ENCODE measurements at places on chromosomes 2 and 18.

GRCh38 chr2:85250045-85250444, 77.7 kb downstream of the TGOLN2 start:
- DNase-seq: no peak

- no peak for DNase-seq
Measured at GRCh38 chr2:204074456-204074855, 137.9 kb downstream of the ICOS start.

- DNase-seq: no peak
Measured at GRCh38 chr2:109507217-109507616, 106.5 kb downstream of the SEPTIN10 start.

DNA sequence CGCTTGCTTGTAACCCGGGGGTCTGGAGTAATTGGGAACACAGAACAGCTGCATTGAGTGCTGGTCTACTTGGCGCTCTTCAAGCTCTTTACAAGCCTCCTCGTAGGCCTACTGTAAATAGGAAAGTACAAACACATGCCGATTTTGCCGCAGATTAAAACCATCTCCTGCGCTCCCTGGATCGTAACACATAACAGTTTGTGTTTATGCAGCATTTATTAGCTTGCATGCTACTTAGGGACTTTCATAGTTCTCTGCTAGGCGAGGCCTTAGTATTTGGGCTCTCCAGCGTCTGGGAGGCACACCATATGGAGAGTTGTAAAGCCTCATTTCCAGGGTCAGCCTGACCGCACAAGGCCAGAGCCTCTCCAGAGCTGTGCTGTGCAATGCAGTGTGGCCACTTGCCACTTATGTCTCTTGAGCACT, 84.0 kb upstream of the HAAO start:
- no peak for DNase-seq

- no peak for DNase-seq
Measured at GRCh38 chr2:11580697-11581096, 46.9 kb downstream of the GREB1 start.

DNA sequence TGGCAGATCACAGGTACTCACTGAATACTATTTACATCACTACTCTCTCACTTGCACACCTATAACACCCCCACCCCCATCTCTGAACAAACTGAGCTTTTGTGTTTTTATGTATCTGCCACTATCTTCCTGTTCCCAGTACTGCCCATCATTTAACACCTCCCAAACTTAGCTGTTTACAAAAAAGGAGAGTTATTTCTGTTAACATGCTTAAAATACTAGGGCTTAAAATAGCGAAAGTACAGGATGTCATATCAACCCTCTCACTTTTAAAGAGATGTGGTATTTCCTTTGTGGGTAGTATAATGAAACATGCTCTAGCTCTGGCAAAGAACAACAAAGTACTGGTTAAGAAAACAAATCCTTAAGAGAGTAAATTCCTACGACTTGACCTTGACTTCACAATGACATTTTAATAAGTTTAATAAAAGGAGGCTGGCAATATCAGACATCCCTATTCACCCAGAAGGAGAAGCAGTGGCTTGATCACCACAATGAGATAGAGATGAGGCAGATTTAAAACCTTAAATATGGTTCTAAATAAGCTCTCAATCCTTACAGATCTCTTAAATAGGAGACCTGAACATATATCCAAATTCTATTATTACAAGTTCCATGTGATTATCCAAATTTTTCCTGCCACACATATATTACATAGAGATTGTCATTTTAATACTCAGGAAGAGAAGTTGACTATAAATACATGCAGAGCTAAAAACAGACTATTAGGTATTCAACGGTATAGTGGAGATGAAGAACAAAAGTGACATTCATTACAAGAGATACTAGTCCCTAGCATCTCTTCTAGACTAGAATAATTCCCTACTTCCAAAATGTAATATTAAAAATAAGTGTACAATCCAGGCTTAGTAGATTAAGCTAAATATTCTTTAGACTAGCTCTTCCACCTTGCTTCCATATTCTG, 36.9 kb downstream of the TRAK2 start:
- peak; percentile 80 for DNase-seq

- DNase-seq: no peak
Measured at GRCh38 chr2:72454189-72454588, 306.5 kb upstream of the CYP26B1 start.

GRCh38 chr2:145339646-145340045, 819.7 kb upstream of the ZEB2 start:
- DNase-seq: no peak

DNA sequence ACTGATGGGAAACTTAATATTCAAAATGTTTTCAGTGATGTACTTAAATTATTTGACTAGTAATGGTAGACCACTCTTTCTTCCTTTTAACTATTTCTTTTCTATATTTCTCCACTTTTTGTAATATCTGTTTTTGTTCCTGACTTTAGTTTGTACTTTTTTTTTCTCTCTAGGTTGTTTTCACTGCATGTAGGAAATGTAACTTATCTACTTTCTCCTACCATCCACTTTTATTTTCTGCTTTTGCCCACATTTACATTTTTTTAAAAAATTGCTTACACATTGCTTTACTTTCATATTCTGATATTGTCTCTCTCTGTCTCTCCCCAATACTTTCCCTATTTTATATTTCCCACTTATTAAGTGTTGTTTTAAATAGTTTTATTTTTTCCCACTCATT, 47.0 kb downstream of the ZNF407 start:
- no peak for DNase-seq

GRCh38 chr18:46335534-46336101, 231.4 kb downstream of the HAUS1 start:
- no peak for DNase-seq

DNA sequence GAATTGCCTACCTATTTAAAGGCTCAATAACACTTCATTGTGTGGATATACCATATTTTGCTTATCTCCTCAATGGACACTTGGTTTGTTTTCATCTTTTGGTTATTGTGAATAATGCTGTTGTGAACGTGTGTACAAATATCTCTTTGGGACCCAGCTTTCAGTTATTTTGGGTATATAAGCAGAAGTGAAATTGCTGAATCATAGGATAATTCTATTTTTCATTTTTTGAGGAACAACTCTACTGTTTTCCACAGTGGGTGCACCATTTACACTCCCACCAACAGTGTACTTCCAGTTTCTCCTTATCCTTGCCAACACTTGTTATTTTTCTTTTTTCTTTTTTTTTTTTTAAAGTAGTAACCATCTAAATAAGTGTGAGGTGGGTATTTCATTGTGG, 29.0 kb downstream of the PTPN4 start:
- DNase-seq: no peak

DNA sequence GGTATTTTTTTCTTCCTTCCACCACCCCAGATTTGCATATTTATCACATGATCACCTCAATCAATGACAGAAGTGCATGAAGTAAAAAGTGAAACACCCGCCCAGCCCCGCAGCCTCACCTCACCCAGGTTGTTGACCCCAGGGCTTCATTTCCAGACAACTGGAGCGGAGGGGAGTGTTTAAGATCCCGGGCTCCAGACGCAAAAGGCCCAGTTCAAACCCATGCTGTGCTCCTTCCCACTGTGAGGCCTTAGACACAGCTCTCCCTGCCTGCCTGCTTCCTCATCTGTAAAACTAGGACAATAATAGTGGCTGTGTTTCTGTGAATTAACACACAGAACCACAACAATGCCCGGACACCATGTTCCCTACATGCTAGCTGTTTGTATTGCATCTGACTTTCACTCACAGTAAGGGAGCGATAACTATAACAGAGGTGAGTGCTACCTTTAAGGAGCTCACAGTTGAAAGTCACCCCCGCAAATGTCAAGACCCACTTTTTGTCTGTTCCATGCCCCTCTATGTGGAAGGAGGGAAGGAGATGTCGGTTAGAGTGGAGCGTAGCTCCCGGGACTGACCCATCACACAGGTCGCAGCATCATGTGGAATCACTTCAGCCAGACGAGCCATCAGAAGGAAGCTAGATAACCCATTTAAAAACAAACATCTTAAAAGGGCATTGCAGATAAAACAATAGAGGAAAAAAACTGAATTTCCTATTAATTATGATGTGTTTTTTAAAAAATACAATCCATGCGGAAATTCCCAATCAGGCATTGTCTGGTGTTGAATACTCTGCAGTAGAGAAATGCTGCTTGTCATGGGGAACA, 77.5 kb upstream of the DAPL1 start:
- peak; percentile 79 for DNase-seq

- no peak for DNase-seq
Measured at GRCh38 chr2:101638817-101639605, 58.5 kb upstream of the MAP4K4 start.

DNA sequence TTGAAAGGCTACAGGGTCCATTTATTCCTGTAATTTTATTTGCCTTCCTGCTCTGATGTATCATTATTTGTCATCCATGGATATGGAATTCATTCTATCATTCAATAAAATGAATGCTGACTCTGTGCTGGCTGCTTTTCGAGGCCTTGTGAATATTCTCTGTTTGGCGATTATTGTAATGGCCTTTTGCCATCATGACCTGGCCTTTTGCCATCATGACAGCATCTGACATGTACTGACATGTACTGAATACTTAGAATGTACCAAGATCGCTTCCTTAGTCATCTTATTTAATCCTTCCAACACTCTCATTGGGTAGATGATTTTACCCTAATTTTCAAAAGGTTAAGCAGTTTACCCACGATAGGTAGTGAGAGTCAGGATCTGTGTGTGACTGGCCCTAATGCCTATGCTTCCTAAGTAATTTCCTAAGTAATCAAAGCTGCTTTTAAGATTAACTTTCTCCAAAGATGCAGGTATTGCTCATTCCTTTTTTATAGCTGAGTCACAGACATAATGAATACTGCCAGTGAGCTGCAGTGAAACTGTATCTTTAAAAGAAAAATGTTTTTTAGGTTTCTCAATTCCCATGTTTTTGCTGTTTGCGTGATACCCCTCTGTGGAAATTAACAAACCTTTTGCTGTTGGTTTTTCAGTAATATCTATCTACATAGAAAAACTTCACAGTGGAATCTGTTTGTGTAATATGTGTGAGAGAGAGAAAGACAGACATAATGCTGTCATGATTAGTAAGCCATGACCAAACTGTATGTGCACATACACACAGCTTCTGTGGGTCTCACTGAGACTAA, 127.8 kb downstream of the CERS6 start:
- peak; percentile 17 for DNase-seq

DNA sequence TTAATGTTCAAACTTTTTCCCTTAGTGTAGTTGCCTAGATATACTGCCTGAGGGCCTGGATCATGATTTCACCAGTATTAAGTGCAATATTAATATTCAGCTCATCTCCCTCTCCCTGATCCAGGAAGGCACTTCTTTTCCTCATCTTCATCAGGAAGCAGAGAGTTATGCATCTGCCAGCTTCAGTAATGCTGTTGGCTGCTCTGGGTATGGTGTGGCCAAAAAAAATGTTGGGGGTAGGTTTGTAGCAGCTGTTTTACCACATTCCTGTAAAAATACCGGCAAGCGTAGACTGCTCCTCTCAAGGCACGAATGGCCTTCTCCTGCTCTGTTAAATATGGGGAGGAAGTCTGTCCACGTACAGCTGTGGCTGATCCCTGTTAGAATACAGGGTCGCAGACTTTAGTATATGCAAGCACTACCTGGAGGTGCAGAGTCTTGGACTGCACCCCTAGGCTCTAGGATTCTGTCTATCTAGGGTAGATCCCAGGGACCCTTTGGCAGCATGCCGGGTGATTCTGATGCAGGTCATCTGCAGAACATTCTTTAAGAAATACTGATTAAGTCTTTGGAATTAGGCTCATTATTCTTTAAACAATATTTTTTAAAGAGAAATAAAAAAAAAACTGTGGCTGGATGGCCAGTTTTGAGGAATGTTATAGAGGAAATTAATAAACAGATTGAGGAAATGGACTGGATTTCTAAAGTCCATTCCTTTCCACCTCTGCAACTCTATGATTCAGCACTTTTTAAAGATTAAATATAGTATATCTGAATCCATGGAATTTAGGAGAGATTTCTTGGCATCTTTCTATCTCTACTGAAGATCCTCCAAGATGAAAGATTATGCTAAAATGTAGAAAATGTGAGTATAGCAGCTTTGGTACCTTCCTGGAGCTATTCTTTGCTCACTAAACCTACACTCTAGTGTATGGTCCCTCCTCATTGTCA, 21.0 kb upstream of the GLS start:
- peak; percentile 21 for DNase-seq

- DNase-seq: no peak
Measured at GRCh38 chr2:32958821-32959220, 12.1 kb downstream of the LTBP1 start.

DNA sequence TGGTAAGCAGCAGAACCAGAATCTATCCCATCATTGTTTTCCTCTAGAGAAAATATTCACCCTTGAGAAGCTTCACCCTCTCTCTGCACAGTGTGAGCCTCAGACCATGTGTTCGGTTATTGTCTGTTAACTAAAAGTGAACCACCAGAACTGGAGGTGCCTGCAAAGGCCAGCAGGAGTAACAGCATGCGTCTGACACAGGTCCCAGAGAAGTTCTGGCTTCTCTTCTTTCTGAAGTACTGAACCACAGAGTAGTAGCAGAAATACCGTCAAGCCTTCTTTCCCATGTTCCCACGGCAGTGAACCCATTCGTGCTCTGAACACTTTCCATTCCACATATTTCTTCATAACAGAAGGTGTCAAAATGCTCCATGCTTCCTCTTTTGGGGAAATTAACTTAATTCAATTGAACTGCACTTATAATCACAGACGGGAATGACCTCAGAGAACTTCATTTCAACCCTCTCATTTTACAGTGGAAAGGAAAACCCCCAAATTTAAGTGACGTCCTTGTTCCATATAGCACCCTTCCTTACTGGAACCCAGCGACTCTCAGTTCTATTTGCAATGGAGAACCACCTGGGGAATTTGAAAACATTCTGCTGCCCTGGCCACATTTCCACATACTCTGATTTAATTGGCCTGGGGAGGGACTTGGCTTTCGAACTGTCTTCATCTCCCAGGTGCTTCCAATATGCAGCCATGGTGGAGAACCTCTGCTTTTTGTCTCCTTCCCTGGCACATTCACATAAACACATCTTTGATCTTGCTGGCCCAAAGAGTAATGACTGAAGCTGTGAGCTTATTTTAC, 519.1 kb downstream of the RNF144A start:
- no peak for DNase-seq

- no peak for DNase-seq
Measured at GRCh38 chr2:224951723-224952481, 90.4 kb downstream of the DOCK10 start.

DNA sequence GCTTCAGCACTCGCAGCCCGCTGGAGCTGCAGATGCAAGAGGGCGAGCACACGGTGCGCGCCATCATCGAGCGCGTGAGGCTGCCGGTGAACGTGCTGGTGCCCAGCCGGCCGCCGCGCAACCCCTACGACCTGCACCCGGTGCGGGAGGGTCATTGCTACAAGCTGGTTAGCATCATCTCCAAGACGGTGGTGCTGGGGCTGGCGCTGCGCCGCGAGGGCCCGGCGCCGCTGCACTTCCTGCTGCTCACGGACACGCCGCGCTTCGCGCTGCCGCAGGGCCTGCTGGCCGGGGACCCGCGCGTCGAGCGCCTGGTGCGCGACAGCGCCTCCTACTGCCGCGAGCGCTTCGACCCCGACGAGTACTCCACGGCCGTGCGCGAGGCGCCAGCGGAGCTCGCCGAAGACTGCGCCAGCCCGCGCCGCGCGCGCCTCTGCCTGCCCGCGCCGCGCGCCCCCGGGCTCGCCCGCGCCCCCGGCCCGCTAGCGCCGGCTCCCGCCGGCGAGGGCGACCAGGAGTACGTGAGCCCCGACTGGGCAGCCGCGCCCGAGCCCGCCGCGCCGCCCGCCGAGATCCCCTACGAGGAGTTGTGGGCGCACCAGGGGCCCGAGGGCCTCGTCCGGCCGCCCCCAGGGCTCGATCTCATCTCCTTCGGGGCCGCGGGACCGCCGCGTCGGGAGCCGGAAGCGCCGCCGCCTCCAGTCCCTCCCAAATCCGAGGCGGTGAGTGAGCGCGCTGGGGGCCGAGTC, 11.8 kb downstream of the GAREM2 start:
- peak; percentile 86 for DNase-seq

- peak; percentile 85 for DNase-seq
Measured at GRCh38 chr2:36356990-36357846, 1.6 kb downstream of the CRIM1 start.

Measured in endothelial cell of umbilical vein (primary cell).